T-helper 2 cell (primary cell): ENCODE measurements at places on chromosomes 16 and 17.

GRCh38 chr17:66466106-66466820, 163.8 kb downstream of the PRKCA start:
- DNase-seq: no peak

DNA sequence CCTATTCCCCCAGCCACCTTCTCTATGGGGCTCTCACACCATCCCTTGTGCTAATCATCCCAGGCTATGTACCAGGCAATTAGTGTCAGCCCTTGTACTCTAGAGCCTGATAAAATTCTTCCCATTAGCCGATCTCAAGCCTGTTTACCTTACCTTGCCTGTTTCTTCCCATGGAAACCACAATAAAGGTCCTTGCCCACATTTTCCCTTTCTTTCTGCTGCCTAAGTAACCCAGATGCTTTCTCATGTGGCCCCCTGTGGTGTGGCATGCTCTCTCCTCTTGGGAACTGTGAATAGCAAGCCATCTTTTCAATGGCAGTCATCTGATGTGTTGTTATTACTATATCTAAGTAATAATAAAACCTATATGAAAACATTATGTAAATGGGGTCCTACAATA, 265.8 kb upstream of the ELAC2 start:
- no peak for DNase-seq

DNA sequence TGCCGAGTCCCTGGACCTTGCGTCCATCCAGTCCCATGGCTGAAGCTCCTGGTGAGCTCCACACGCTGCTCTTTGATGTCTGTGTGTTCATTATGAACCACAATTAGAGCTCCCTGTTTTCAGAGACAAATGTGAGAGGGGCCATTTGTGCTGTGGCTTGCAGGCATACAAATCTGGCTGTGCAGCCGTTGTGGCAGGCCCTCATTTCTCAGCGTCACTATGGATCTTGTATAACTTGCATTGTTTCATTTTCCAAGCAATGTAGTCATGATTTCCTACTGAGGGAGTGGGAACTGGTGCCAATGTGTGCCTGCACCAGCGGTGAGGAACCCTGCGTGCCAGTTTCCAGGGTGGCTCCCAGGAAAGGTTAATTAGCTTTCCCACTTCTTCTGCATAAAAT, 542.6 kb downstream of the TMEM114 start:
- no peak for DNase-seq

DNA sequence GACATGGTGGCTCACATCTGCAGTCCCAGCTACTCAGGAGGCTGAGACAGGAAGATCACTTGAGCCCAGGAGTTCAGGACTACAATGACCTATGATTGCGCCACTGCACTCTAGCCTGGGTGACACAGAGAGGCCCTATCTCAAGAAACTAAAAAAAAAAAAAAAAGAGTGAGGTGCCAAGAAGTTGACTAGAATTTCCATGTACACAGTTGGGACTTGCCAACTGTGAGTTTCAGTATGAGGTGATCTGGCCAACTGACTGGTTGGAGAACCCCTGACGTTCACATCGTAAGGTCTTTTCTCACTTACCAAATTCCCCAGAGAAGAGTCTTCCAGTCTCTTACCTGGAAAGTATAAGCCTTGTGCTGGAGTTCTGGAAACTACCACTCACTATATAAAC, 3.1 kb upstream of the MED11 start:
- no peak for DNase-seq

DNA sequence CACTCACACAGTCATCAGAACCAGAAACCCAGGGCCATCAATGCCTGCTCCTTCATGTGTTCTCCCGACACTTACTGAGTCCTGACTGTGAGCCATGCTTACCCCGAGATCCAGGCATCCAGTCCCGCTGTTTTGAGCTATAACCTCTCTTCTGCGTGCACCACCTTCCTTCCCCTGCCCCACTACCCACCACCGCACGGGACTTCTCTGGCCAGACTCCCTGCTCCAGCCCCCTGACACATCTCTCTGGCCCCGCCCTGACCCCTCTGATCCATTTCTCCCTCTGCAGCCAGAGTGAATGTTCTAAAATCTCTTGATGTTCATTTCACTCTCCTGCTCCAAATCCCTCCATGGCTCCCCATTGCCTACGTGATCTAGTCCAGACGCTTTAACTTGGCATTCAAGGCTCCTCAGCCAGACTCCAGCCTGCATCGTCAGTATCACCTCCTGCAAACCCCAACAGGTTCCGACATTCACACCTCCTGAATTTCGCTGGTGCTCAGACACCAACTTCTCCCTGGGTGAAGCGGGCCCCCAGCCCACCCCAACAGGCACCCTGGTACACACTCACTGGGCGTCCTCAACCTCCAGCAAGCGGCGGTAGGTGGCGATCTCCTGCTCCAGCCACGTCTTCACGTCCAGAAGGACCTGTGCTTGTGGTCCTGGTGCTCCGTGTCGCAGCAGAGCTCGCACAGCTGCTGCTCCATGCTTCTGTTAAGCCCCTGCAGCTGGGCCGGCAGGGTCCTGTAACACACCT, 3.1 kb upstream of the KRT17 start:
- no peak for DNase-seq
